ENCODE measurements at places on chromosomes 3 and 15. TPM values are rescaled to one million over a fixed set of nuclear protein-coding genes. Genes with fewer than 3 reads are reported as not detected.

GRCh38 chr3:172259726-172260248 is 188.5 kb downstream of the GHSR start:
- DNase-seq = no peak

GREM1 gene
- total RNA-seq = 2,512 TPM

DNA sequence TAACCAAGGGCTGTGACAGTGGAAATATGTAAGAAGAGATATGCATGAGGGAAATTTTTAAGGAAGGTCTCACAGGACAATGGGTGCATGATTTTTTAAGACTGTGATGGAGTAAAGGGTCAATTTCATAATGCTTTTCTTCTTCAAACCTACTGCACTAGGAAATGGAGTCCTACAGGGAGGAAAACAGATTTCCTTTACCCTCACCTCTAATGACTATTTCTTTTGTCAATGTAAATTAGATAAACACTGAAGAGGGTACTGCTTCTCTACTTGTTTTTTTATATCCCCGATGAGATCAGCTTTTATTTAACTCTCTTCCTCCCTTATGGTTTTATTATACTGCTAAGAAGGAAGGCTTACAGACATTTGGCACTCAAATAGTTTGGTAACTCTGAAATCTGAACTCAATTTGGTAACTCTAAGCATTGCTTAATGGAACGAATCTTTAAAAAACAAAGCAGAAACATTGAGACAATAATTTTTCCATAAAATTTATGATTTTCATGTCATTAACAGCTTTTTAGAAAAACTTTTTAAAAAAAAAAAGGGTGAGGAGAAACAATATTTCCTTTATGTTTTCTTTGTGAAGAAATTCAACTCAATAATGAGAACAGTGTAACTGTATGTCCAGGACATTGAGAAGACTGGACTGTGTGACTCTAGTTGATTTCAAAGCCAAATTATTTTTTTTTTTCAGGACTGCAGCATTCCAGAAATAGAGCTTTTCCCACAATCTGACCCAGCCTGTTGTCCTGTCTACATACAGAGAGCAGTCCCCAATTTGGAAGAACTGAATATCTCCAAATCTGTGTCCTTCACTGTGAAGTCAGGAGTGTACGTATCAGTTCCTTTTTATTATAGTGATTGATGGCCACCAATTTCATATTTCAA is 64.4 kb downstream of the CRYBG3 start:
- DNase-seq = no peak

DNA sequence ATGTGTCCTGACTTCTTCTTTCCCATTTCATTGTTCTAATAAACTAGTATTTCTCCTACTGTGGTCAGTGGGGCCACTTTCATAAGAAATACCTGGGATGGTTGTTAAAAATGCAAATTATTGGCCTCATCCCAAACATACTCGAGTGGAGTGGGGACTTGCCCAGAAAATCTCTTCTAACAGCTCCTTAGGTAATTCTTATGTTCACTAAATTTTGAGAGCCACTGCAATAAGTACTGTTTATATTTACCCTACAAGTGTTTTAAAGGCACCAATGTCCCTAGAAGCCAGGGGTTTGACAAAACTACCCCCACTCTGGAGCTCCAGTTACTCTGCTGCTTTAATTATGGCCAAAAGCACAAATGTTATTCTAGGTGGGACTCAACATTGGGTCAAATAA is 70.0 kb upstream of the ACP3 start:
- no peak for DNase-seq

DNA sequence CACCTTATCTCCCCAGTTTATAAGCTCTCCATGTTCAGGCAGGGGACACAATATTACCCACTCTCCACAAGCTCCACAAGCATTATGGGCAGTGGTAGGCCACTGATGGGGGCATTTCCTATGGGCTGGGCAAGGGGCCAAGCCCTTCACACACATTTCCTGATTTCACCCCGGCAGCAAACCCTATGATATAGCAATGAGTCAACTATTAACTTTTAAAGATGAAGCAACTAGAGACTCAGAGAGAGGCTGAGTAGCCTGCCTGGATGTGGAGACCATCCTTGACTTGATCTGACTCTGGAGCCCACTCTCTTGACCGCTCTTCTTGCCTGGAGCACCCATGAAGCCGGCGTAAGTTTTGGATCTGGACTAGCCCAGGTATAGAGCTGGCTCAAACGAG is 27.4 kb downstream of the FOXL2NB start:
- no peak for DNase-seq

DNA sequence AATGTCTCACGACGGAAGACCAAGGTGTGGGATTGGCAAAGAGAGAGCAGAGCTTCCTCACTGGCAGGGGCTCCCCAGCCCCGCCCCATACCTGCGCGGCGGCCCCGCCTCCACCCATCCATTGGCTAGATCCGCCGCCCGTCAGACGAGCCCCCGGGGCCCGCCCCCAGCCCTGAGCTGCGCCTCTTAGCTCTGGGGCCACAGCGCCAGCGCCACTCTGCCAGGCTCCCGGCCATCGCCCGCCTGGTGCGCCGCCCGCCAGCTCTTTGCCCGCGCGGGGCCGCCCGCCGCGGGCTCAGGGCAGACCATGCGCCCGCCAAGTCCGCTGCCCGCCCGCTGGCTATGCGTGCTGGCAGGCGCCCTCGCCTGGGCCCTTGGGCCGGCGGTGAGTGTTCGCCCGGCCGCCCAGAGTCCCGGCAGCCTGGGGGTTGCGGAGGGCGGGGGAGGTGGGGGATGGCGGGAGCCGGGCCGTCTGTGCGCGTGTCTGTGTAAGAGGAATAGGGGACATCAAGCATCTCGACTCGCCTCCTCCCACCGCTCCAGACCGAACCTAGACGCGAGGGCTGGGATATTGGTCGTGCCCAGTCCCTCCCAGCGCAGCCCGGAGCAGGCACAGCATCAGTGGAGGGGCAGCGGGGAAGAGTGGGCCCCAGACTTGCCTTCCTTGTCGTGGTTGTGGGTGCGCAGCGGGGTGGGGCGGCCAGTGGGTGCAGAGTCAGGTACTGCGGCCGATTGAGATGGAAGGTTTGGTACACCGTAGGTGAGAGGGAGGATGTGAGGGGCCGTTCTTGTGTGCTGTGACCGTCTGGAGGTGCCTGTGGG is at the start of gene VIPR1:
VIPR1 (plus strand) TSS at position 215 of the 822 bp plus-strand sequence; CDS start at position 308, 93 bp downstream.
- no peak for DNase-seq

- DNase-seq = no peak
These were observed 17.5 kb downstream of the PLA2G4F start for GRCh38 chr15:42138968-42139386.

WNT5A gene
- total RNA-seq = 252 TPM

KBTBD8 gene
- 2.1 TPM for total RNA-seq

- no peak for DNase-seq
These were observed 591.9 kb upstream of the NECTIN3 start for GRCh38 chr3:110479731-110480130.

TEX55 gene
- total RNA-seq = not detected

DNA sequence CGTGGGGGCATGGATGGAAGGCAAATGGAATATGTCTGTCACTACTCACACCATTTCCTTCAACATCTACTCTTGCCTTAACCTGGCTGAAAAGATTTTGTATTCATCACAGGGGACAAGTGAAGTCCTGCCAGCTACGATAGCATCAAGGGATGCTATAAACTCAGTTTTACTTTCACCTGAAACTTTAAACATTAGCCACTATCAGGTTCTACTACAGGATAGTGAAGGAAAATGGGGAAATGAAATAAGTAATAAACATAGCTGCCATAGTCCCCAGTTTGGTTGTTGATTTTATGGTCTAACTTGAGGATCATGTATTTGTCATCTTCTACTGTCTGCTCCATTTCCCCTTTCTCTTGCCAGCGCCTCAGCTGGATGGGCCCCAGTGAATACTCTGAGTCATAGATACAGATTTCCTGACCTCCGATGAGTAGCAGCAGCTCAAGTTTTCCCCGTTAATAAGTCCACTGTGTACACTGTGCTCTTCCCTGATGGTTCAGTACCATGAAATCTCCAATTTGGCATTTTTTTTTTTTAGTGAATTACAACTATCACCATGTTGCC is 338.2 kb upstream of the SLCO3A1 start:
- DNase-seq = peak; percentile 91

DNA sequence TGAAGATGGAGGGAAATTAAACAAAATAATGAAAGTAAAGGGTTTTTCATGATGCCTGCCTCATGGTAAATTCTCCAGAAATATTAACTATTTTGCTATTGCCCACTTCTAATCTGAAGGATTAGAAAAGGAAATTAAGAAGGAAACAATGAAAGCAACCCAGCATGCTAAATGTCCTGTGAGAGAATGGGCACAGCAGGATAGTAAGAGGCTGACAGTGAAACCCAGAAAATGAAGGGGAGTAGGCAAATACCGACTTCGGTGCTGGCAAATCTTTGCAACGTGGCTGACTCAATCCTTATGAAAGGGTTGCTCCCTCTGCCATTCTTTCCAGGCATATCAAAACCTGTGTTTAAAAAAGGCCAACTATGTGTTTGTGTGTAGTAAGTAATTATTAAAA is 147.5 kb upstream of the SYNPR start:
- DNase-seq = no peak

DNA sequence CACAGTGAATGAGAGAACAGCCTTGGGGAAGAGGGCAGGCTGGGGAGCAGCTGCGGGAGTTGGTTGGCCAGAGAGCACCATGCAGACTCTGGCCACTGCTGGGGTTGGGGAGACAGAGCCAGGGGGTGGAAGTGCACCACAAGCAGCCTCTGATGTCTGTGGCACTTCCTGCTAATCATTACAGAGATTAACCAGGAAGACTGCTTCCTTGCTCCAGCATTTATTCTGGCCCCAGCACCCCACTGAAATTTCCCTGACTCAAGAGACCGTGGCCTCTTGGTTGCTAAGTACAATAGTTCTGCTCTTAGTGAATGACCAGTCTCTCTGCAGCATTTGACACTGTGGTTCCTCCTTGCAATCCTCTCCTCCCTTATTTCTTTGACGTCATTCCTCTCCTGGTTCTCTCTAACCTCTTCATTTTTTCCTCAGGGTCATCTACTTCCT is 266.2 kb upstream of the ROPN1 start:
- DNase-seq = peak; percentile 68

PPP1R14D gene
- not detected for total RNA-seq

GRCh38 chr3:183515968-183516851 is 39.3 kb downstream of the KLHL6 start:
- DNase-seq = no peak

DNA sequence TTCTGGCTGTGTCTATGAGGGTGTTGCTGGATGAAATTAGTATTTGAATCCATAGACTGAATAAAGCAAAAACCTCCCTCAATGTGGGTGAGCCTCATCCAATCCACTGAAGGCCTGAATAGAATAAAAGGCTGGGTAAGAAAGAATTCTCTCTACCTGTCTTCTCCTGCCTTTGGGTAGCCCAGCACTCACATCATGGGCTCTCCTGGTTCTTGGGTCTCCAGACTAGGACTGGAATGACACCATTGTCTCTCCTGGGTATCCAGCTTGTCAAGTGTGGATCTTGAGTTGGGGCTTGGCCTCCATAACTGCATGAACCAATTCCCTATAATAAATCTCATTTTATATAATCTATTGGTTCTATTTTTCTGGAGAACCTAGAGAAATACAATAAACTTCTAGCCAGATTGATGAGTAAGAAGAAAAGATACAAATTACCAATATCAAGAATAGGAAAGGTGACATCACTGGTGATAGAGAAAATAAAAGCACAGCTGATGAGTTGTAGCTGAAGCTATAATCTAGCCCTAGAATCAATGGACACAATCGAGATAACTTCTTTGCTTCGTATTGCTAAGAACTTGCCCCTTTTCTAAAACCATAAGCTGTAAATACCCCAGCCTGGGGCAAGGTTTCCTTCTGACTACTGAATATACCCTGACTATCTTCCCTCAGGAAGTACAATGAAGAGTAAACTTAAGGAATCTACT is 106.4 kb downstream of the ANO10 start:
- no peak for DNase-seq

IMPG2 gene
- 0.07 TPM for total RNA-seq

P2RY13 gene
- not detected for total RNA-seq

DNA sequence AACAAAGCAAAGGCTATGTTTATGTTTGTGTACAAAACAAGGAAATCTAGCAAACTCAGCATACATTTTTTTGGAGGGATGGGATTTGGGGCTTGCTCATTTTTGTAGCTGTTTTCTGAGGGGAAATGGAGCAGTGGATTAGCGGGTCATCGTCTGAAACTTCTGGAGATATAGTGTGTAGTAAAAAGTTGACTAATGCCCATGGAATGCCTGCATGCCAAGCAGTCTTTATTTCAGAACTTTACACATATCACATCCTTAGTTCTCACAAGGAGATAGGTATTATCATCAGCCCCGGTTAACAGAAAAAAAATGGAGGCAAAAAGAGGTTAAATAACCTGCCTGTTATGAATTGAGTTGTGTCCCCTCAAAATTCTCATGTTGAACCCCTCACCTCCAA is 47.1 kb downstream of the ATP13A4 start:
- DNase-seq = no peak

GRCh38 chr3:71510510-71510909 is 73.0 kb downstream of the FOXP1 start:
- peak; percentile 54 for DNase-seq

DNA sequence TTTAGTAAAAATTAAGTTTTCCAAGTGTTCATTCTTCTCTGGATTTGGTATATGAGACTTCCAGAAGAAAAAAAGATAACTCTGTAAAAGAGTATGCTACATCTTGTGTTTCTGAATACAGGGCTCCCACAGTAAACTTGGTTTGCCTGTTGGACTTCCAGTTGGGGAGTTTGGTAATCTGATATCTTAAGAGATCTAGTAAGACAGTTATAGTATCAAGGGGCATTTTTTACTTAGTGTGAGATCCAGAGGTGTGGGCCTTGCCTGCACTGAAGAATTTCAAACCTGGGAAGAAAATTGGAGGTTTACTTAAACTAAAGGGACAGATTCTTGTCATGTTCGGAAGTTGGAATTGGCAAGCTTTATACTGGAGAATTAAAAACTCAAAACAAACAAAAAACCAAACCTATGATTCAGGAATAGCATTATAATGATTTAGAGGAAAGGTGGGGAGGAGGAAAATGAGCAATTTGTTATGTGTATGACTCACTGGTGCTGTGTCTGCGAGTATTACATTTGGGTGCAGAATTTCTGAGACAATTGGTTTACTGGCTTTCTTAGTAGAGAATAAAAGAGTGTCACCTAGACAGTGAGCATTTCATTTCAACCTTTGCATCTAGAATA is 58.9 kb upstream of the ULK4 start:
- peak; percentile 81 for DNase-seq

- no peak for DNase-seq
These were observed 109.9 kb upstream of the GAP43 start for GRCh38 chr3:115513416-115513800.

DNA sequence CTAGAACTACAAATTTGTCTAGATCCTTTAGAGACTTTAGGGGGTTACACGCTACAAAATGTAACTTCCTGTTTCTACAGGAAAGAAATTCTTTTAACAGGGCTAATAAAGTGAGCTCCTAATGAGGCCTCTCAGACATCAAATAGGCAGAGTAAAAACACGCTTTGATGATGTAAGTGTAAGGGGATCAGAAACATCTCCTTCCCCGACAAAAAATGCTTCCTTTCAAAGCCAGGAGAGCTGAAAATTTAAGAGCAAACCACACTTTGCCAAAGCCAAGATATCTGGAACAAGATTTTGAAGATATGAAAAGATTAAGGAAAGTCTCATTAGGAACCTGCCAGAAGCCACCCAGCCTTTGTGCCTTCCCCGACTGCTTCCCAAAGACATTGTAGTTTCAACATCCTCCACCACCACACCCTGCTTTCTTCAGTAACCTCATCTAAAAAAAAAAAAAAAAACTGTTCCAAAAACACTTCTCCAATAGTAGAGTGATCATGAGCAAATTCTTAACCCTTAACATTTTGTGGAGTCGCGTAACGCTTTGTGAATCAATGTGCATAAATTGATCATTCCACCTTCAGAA is 505.0 kb upstream of the THBS1 start:
- DNase-seq = peak; percentile 19

SERINC4 gene
- not detected for total RNA-seq

NCBP2 gene
- 73.6 TPM for total RNA-seq

Data from HFFc6 (cell line).